Cardiac muscle cell (in vitro differentiated cells and primary cell): ENCODE measurements at places on chromosomes 6 and 20.

DNA sequence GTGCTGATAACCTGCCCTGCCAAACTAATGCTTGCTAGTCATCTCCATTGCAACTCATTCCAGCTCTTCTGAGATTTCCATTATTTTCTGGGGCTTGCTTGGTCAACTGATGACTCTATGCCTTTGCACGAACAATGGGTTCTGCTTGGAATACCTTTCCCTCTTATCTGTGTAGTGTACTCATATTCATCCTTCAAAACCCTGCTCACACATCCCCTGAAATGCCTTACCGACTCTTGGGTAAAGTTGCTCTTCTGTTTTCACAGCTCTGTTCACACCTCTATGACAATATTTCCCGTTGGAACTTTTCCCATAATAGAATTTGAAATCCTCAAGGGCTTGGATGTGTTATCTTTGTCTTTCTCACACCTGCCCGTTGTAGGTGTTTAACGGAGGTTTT is 331.0 kb upstream of the SOX4 start:
- no peak for DNase-seq

- no peak for DNase-seq
Observed at GRCh38 chr6:37640786-37641395, 56.8 kb downstream of the MDGA1 start.

DNA sequence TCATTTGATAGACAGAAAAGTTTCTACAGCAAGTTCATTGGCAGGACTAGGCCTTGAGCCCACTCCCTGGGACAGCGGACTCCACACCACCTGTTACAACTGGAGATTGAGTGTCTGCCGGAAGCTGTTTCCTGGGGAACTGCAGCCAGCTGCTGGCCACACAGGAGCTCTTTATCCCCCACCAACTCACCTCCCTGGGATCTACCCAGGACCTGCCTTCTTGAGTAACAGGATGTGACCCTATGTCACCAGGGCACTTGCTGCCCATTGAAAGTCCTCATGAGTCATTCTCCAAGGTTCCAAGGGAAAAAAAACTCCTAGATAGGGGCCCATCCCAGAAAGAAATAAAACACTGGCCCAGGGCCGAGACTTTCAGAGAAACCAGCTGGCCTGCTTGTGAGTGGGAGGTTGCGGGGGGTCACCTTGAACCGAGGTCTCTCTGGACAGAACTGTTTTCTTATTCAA is 37.4 kb upstream of the SLC9A8 start:
- no peak for DNase-seq

DNA sequence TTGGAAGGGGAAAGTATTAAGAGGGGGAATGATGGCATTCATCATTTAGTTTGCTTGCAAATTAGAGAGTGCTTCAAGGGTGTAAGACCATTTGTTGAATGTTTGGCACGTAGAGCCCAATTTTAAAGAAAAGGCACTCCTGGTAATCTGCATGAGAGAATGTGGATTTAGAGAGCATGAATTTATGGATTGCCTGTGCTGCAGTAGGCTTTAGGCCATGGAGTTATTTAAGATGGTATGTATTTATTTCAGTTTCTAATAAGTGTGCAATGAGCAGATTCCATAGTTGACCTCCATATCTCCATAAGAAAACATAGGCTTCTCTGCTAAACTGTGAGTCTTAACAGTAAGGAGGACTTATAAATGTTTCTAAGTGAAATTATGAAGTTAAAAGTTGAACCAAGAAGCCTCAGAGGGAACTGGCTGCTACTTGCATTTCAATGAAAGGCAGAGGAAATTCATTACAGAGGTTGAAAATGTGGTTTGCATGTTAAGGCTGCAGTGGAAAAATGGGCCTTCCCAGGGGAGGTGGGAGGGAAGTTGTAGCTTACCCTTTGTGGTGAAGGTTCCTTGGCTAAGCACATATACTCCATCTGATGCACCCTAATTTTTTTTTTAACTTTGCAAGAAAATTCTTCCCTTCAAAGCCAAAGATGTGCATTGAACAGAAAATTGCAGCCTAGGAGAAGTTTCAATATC is 134.2 kb downstream of the CARMIL1 start:
- no peak for DNase-seq

- DNase-seq, result peak; percentile 58
Observed at GRCh38 chr6:74091136-74091793, 395.3 kb downstream of the CD109 start.

GRCh38 chr20:38164069-38164468 is 1.0 kb downstream of the TGM2 start:
- no peak for DNase-seq

- peak; percentile 46 for DNase-seq
Observed at GRCh38 chr6:142523515-142524375, 221.9 kb downstream of the ADGRG6 start.
